ENCODE measurements at places on chromosomes 6 and 20.

- DNase-seq = peak; percentile 89
Observed at GRCh38 chr6:37050045-37050853, 44.8 kb downstream of the FGD2 start.

- DNase-seq = no peak
Observed at GRCh38 chr6:147789430-147789947, 281.0 kb downstream of the SAMD5 start.

GRCh38 chr6:11810039-11810541 is 31.5 kb upstream of the ADTRP start:
- no peak for DNase-seq

DNA sequence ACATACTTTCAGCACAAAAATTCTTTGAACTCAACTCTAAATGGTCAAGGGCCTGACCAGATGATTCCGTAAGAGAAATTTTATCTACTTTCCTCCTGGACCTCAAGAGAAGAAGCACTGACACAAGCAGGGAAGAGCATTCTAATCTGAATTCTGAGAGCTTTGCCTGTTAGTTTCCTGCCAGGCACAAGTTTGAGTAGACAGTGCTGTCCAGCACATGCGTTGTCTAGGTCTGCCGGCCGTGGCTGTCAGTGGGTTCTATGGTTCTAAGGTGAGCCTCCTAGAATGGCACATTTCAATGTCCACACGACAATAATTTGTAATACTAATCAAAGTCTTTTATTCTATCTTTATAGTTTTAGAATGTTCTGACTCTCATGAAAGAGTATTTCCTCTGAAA is 91.9 kb downstream of the RFPL4B start:
- no peak for DNase-seq

DNA sequence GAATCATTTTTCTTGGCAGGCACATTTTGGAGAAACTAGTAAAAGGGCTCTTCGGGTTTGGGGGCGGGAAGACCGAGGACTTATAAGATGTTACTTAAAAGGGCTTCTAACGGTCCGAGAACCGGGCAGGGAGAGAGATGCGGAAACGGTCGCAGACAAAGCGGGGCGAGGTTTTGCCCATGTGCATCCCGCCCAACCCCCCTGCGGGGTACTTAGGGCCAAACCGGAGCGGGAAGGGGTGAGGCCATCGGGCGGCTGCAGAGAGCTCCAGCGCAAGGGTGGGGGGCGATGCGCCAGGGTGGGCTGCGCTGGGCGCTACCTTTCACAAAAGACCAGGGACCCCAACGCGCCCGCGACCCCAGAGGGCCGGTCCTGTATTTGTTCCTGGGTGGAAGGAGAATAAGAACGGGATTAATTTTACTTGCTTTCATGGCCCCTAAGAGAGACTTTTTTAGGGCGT is 616 bp downstream of the TUBB start:
- peak; percentile 68 for DNase-seq

DNA sequence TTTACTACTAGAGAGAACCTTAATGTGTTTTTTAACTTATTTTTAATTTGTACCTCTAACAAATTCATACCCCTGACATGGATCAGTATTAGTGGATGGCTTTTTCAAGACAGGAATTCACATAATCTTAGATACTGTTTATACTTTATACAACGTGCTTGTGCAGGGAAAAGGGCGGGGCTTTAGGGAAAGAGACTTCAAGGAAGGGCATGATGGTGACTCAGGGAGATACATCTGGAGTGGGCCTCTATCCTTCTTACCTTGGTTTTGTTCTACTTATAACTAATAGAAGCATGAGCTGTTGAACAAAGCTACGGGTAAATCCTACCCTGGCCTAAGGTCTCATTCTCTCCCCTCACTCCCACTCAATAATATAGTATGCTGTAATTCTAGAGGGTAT is 160.8 kb downstream of the C6orf58 start:
- no peak for DNase-seq

All from activated CD4-positive, alpha-beta T cell treated with anti-CD3 and anti-CD28 coated beads, Interleukin-2, Interleukin-4, amounts not matched to agents 100 ng/mL and 50 ng/mL, durations not matched to agents 16 hours and 8 hours (primary cell).